ENCODE measurements at places on chromosomes 6 and 20. TPM values are rescaled to one million over a fixed set of nuclear protein-coding genes. Genes with fewer than 3 reads are reported as not detected.
A peak's percentile ranks its signal among the peaks of the same experiment; 100 is the strongest.

- DNase-seq = no peak
These were observed 24.6 kb upstream of the ID4 start for GRCh38 chr6:19812512-19813119.

DNA sequence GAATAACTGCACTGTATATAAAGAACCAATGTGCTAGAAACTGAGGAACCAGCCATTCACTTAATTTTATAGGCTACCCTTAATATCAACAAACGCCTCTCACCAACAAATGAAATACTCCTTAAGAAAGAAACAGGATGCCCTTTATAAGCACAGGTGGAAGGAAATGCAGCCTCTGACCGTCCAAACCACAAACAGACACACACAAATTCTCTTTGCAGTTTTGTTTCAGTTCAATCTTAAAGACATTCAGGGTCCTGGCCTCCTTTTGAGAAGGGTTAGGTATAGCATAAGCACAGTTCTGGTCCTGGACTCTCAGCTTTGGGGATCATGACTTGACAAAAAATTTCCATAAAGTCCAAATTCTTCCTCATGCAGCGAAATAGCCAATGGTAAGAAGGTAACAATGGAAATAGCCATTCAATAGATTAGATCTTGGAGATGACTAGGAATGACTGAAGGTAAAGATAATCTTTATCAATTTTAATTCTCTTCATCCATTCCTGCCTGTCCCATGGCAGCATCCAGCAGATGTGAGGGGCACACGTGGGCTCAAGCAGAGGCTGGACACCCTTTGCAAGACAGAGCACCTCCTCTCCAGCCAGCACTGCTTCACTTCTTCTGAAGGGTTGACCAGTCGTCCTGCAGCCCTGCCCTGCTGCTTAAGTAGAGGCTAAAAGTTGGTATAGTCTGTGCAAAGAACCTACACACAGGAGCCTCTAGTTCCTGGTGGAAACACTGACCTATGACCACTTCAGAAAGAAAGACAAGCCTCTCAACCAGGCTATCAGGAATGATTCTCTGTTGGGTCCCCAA is 123.9 kb downstream of the CD83 start:
- DNase-seq = no peak

DNA sequence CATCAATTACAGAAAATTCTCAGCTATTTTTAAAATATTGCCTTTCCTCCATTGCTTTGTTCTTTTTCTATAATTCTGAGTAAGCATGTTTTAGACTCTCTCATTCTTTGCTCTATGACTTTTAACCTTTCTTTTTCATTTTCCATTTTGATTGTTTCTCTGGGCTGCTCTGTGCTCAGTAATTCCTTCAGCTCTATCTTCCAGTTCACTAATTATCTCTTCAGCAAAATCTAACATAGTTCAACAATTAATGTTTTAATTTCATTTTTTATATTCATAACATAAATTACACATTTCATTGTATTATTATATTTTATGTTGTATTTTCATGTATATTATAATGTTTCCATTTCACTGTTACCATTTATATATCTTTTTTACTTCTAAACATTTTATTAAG is 198.8 kb upstream of the NOX3 start:
- DNase-seq = no peak

- DNase-seq = no peak
These were observed 101.5 kb upstream of the BACH2 start for GRCh38 chr6:90397929-90398674.

- DNase-seq = no peak
These were observed 6.6 kb upstream of the TP53RK start for GRCh38 chr20:46695892-46696291.

GRCh38 chr20:40532103-40532502 is 156.9 kb downstream of the MAFB start:
- DNase-seq = peak; percentile 16

ZC2HC1B gene
- not detected for total RNA-seq

CCN2 gene
- total RNA-seq = 953 TPM

- DNase-seq = no peak
These were observed 215.4 kb downstream of the TSHZ2 start for GRCh38 chr20:53187392-53188068.

GRCh38 chr6:52482903-52483670 is 62.9 kb downstream of the EFHC1 start:
- no peak for DNase-seq

GRCh38 chr20:23419995-23420901 is 1.0 kb downstream of the NAPB start:
- DNase-seq = no peak

GRCh38 chr6:4470698-4471210 is 305.4 kb upstream of the CDYL start:
- DNase-seq = no peak

DNA sequence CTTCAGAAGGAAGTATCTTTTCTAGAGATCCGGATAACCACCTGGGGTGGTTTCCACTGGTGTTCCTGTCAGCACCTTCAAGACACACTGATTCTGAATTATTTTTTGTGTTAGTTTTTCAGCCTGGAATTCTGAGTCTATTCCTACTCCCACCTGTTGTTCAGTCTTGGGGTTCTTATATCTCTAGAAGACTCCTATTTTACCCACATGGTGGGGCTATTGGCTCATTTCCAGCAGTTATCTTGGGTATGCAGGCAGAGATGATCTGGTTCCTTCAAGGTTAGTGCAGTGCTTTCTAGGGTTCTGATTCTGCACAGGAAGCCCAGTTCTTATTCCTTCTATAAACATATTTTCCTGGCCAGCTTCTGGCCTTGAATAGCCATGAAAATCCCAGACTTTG is 175.6 kb upstream of the PDE7B start:
- no peak for DNase-seq

CD40 gene
- total RNA-seq = not detected

BMP6 gene
- 0.74 TPM for total RNA-seq

DNA sequence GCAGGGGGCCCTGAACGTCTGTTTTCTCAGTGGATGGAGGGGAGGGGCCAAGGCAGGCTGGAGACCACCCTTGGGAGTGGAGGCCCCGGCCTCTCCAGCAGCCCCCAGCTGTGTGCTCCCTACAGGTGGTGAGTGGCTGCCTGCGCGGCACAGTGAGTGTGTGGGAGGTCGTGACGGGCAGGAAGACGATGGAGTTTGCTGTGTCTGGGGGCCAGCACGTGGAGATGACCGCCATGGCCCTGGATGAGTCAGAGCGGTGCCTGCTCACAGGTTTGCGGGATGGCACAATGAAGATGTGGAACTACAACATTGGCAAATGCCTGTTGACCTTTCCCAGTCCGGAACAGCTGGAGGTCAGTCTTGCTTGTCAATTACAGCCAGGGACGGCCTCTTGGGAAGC is 52.6 kb downstream of the EFCAB8 start:
- no peak for DNase-seq

SAMD10 gene
- 3.9 TPM for total RNA-seq

ZSCAN12 gene
- total RNA-seq = 0.95 TPM

DNA sequence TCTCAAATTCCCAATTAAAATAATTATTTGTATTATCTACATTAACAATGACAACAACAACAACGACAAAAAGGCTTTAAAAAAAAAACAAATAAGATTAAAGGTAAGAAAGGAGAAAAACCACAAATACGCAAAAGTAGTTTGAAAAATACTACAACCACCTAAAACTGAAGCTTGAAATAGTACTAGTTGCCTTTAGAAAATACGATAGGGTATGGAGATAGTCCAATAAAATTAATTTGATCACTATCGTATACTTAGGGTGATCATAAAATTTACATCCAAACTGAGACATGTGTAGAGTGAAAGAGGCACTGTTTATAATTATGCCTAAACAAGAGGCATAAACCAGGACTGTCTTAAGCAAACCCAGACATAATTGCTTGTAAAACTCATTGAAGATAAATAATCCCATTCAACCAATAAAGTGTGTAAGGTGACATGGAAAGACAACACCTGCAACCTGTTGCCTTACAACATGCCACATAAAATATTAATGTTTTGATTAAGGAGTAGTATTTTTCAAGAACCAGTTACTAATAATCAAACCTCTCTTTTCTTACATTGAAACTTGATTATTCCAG is 22.7 kb downstream of the REPS1 start:
- no peak for DNase-seq

DNA sequence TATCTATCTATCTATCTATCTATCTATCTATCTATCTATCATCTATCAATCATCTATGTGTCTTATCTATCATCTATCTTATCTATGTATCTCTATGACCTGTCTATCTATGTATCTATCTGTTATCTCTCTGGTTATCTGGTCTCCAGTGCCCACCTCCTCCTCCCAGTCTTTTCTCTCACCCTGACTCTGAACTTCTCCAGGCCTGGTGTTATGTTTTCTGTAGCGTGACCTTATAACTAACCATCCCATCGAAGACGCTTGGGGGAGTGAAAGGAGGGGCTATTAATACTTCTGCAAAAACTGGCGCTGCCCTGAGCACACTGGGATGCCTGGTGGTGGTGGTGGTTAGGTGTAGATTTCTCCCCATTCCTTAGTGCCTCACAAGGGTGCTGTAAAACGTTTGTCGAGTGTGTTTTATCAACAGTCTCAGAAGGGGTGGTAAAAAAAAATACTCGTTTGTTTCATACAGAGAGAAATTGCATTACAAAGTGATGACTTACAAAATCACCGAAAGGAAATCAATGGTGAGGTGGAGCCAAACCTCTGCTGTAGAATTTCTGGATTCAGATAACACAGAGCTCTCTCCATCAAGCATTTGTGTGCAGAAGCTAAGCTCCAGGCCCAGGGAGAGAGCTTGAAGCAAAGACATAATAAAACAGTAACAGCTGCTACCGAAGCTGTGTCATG is 156.2 kb downstream of the BCAS1 start:
- DNase-seq = no peak

DNA sequence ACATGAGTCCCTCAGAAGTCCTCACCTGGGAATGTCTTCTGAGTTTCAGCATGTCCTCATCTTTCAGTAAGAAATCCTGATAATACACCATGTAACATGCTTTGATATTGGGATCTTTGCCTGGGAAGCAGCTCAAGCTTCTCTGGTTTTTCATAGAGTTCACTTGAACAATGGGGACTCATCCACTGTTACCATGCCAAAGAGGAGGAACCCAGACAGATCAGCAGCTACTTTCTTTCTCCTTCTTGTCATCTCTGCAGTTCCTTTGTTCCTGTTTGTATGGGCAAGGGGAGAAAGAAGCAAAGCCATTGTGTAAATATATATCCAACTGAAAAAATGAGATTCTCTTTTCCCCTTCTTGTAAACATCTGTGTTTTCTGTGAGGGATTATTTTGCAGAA is 450.6 kb upstream of the HS3ST5 start:
- DNase-seq = no peak

DNA sequence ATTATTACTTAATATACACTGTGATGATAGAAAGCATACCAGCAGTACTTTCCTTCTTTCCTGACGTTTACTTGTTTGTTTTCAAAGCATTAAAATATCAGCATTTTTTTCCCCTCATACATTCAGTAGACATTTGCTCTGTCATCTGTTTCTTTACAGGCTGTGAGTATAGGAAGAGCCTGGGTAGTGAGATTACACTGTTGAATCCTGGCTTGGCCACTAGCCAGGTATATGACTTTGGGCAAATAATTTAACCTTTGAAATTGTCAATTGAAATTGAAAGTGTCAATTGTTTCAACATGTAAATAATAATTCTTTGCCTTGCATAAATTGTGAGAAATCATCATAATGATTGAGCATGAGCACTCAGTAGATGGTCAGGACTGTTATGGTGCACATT is 336.2 kb downstream of the CDKAL1 start:
- DNase-seq = no peak

DNA sequence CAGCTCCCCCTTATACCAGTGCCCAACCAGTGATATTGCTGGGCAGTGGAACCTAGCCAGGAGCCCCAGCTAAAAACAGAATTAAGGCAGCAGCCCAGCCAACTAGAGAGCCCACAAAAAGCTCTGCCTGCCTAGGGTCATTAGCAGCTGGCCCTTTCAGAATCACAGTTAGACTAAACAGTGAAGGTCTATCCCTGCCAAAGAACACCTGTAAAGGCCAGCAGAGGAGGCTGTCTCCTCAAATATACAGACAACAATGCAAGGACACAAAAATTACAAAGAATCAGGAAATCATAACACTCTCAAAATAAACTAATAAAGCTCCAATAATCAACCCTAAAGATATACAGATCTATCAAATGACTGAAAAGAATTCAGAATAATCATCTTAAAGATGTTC is 77.8 kb upstream of the HTR1E start:
- no peak for DNase-seq

MGME1 gene
- 20.6 TPM for total RNA-seq

GRCh38 chr6:91852252-91852651 is 1265.4 kb upstream of the MAP3K7 start:
- no peak for DNase-seq

TGM3 gene
- not detected for total RNA-seq

DNA sequence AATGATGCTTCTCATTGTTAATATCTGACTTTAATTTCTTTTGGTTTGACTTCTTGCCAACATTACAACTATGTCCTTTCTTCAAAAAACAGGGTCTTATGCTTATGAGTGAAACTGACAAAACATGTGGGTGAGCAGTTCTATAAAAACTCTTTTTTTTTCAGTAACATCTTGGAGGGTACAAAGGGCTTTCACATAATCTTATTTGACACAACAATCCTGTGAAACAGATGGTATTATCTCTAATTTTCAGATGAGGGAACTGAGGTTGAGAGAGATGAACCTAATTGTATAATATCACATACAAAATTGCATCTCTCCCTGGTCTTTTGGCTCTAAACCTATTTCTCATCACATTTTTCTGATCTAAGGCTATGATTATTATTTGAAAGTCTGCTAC is 38.3 kb downstream of the MAPK14 start:
- no peak for DNase-seq

DNA sequence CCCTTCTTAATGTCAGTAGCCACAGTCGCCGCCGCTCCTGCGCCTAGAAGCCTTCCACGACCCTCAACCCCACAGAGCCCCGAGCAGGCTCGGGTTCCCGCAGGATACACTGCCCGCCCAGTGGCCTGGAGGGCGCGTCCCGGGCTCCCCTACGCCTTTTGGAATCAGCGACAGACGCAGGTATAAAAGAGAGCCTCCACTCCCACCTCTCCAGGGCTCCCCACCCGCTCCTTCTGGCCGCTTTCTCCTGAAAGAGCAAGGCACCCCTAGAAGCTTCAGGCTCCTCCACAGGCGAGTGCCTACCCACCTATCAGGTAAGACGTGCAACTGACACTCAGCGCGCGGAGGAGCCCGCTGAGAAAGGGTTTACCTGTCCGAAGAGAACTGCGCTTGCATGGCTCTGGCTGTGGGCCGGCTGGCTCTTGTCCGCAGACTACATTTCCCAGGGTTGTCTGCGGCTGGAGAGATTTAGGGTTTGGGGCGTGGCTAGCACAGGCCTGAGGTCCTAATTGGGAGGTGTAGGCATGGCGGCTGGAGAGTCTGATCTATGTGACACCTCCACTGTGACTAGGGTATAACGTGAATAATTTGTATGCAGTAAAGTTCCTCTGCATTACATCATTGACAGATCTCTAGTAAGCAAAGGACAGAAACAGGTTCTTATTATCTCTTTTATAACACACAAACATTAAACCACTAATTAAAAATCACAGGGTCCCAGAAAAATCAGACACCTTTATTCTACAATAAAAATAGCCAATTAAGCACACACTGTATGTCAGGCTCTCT is 13.5 kb upstream of the ZNF391 start:
- peak; percentile 75 for DNase-seq

GRCh38 chr6:6007366-6008088 is 802 bp upstream of the NRN1 start:
- DNase-seq = peak; percentile 62

- DNase-seq = no peak
These were observed 220.8 kb upstream of the HEY2 start for GRCh38 chr6:125528621-125529041.

GRCh38 chr20:49165611-49166010 is 22.5 kb downstream of the STAU1 start:
- DNase-seq = no peak

- DNase-seq = no peak
These were observed 423.8 kb upstream of the SULF2 start for GRCh38 chr20:48209102-48209501.

All from MG63 (cell line).